ENCODE measurements at places on chromosomes 12 and 14.

- DNase-seq, result no peak
Measured at GRCh38 chr12:65090461-65090860, 30.6 kb downstream of the WIF1 start.

DNA sequence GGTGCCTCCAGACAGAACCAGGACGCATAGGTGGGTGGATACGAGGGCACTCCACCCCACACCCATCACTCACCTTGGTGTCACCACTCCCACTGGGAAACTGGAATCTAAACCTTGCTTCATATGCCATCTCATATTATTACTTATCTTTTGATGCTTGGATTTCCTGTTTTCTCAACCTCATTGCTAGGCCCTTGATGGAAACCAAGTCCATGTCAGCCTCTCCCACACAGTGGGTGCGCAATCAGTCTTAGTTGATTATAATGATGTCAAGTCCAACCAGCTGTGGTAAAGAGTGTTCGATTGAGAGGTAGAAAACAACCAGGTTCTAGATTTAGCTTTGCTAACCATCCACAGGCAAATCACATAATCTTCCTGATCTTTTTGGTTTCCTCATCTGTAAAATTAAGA, 584 bp upstream of the DDHD1 start:
- no peak for DNase-seq

DNA sequence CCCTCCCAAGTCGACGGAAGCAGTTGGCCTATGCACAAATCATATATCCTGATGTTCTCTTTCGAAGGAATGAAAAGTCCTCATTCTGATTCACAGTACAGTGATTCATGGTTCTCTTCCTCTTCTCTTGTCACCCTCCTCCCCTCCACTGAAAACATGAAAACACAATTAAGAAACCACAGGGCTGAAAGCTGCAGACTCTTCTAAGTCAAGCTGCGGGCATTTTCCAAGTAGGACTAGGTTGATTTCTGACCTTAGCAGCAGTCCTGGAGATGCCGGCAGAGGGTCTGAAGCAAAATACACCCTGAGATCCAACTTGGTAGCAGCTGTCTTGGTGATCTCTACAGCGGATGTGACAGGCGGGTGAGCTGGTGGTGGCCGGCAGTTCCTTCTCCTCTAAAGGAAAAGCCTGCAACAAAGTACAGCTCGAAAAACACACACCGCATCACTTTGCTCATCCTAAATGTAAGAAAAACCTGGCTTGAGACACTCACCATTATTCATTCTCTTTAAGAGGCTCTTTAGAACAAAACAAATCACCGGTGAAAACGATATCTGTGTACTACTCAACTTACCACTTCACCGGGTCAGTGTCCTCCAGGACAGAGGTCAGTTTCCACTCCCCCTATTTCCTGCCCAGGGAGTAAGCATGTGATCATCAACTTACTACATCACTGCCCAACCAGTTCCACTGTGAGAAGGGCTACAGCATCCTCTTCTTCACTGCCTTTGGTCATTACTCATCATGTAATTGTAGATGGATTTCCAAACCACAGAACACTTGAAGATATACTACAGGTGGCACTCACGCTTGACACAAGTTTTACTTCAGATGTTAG, 6.0 kb downstream of the TMCC3 start:
- DNase-seq, result no peak

DNA sequence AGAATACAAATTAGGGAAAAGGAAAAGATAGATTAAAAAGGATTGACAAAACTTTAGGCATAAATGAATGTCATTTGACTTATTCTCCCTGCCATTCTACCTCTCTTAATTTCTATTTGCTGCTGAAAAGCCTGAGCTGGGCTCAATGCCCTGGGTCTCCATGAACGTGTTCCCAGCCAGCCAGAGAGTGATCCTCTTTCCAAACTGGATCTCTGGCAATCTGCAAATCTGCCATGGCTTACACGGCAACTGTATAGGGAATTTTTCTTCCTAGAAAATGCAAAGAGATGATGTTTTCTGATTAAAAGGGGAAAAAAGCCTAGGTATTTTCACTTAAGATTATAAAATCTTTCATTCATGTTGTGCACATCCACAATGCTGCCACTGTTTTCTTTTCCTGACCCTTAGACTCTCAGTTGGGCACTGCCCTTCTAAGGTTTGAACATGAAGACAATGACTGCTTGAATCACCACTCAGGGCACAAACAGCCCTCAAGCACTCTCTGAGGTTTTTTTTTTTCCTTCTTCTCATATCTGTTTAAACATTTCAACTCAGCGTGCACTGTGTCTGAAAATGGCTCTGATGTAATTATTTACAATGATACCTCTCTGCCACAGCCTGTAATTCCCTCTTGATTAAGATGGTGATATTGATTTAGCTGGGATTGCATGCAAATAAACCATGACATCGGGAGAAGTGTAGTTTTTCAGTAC, 60.3 kb downstream of the DACT1 start:
- no peak for DNase-seq

DNA sequence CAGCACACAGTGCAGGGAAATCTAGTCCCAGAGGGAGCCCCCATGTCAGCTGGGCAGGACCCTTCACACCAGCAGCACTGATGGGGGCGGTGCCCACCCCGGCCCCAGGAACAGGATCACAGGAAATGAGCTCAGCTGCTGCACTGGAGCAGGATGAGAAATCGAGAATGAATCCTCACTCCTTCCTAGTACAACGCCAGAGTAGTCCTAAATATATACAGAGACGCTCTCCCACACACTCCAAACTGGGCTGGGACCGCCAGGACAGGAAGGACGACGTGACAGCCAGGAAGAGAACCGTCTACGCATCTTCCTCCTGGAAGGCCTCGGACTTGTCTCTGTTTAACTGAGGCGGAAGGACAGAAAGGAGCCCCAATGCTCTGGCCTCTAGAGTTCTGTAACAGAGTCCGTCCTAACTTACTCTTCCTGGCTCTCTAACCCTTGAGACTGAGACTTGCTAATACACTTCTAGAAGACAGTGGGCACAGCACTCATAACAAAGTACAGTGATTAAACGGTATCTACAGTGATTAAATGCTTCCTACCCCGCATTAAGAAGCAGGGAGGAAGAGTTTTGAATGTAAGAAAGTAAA, 33.4 kb downstream of the CDC42BPB start:
- DNase-seq, result no peak

DNA sequence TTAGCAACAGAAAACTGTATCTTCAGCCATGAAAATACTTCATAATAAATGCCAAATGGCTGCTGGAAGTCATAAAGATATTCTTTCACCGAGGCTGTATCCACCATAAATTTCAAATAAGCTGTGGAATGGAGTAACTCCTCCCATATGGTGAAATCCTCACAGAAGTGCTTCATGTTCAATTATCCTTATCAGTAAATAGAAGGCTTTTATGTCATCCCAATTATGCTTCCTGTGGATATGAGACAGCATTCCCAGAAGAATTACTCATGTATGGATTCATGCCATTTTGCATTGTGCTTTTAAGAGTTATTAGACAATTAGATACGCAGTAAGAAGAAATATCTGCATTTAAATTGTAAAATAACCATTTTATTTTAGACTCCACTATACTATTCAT, 99.0 kb downstream of the RTN1 start:
- no peak for DNase-seq

DNA sequence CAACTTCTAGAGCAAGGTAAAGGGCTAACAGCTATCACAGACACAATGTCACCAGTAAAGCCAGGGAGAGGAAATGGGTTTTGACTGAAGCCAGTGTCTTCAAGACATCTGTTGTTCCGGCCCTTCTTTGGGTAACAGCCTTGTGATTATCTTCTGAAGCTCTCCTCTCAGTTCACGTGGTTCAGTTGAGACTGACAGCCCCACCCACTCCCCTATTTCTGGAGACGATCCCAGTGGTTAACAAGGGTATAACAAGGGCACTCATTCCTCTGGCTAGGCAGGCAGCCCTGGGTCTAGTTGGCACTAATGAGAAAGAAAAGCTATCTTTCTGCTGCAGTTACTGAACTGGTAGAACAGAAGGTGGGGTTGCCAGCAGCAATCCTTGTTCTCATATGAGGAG, 6.9 kb downstream of the GNPTAB start:
- peak; percentile 64 for DNase-seq

- DNase-seq, result no peak
Measured at GRCh38 chr14:81416981-81417380, 16.9 kb upstream of the STON2 start.

DNA sequence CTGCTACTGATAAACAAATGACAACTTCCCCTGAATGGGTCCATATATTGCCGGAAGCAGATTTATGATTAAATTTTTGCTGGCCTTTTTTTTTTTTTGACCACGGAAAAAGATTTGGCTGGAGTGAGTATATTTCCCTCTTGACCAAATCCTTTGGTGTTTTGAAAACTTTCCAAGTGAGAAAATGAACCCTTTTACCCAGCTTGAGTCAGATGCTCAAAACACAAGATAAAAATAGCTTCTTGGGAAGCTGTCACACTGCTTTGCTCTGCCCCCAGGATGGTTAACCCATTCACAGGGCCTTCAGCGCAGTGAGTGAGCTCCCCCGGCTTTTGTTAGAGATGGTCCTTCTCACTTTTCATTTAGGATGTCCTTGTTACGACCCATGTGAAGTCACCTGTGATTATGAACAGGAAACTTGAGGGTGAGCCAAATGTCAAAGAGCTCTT, 224.3 kb downstream of the PELI2 start:
- no peak for DNase-seq

Measured in activated naive CD4-positive, alpha-beta T cell treated with anti-CD3 and anti-CD28 coated beads, Interleukin-2, amount 50 U/mL, for 72 hours (primary cell).